ENCODE measurements at places on chromosomes 3 and 15.

- no peak for DNase-seq
Measured at GRCh38 chr3:148582126-148582525, 115.6 kb upstream of the AGTR1 start.

GRCh38 chr3:134387293-134387692 is 13.0 kb upstream of the AMOTL2 start:
- no peak for DNase-seq

GRCh38 chr3:30768703-30769550 is 125.5 kb downstream of the GADL1 start:
- peak; percentile 29 for DNase-seq

- no peak for DNase-seq
Measured at GRCh38 chr3:127728417-127729015, 55.8 kb downstream of the ABTB1 start.

GRCh38 chr3:178714925-178715832 is 178.9 kb downstream of the KCNMB2 start:
- no peak for DNase-seq

- no peak for DNase-seq
Measured at GRCh38 chr3:45187694-45188141, 38.4 kb downstream of the TMEM158 start.

DNA sequence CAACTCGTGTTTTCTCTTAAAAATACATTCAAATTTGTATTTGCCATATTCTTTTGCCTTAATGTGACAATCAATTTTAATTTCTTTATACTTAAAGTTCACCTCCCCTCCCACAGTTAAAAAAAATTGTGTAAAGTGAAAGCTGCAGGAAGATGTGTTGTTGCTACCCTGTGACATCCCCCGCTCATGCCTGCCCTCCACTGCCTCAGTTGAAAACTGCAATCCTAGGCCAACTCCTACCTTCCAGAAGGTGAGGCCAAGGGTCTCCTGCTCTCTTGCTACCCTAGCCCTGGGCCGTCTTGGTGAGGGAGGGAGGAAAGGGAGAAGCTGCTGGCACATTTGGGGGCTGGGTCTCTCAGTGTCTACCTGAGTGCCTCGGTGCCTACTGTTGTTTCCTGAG is 57.0 kb upstream of the CMTM7 start:
- peak; percentile 42 for DNase-seq

GRCh38 chr3:155979746-155980145 is 109.3 kb downstream of the GMPS start:
- DNase-seq = no peak

All from stimulated activated CD4-positive, alpha-beta T cell treated with anti-CD3 and anti-CD28 coated beads, TNF-alpha, amount 100 ng/mL, for 1 hour (primary cell).